Temporal lobe (tissue), 4 donors: ENCODE measurements at places on chromosomes 12 and 14. TPM values are rescaled to one million over a fixed set of nuclear protein-coding genes. Genes with fewer than 3 reads are reported as not detected.

CNTN1 gene
- total RNA-seq: 376 TPM

IL22 gene
- total RNA-seq: not detected

MGST1 gene
- total RNA-seq: 0.98 TPM

TMEM179 gene
- total RNA-seq: 35.2 TPM

RPL36AL gene
- total RNA-seq: 73.0 TPM

OTUB2 gene
- 5.2 TPM for total RNA-seq

TUBA1A gene
- total RNA-seq: 6,946 TPM

SMIM41 gene
- total RNA-seq: not detected
